ENCODE measurements at places on chromosomes 6 and 20. TPM values are rescaled to one million over a fixed set of nuclear protein-coding genes. Genes with fewer than 3 reads are reported as not detected.

GRCh38 chr20:62656197-62656918, 14.1 kb downstream of the SLCO4A1 start:
- no peak for DNase-seq

The PSORS1C2 gene
- polyA plus RNA-seq = 0.17 TPM

DNA sequence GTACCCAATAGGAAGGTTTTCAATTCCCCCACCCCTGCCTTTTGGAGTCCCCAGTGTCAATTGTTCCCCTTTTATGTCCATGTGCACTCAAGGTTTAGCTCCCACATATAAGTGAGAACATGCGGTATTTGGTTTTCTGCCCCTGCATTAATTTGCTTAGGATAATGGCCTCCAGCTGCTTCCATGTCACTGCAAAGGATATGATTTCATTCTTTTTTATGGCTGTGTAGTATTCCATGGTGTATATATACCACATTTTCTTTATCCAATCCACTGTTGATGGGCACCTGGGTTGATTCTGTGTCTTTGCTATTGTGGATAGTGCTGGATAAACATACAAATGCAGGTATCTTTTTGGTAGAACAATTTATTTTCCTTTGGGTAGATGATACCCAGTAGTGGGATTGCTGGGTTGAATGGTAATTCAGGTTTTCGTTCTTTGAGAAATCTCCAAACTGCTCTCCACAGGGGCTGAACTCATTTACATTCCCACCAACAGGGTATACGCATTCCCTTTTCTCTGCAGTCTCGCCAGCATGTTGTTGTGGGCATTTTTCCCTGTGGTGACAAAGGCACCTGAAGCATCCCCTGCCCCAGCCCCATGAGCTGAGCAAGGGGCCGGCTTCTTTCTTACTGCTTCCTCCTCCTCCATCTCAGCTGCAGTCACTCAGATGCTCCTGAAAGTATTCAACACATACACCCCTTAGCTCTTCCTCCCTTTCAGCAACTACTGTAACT, 66.7 kb downstream of the ELOVL2 start:
- no peak for DNase-seq

GRCh38 chr6:38316099-38316868, 323.4 kb downstream of the BTBD9 start:
- no peak for DNase-seq

DNA sequence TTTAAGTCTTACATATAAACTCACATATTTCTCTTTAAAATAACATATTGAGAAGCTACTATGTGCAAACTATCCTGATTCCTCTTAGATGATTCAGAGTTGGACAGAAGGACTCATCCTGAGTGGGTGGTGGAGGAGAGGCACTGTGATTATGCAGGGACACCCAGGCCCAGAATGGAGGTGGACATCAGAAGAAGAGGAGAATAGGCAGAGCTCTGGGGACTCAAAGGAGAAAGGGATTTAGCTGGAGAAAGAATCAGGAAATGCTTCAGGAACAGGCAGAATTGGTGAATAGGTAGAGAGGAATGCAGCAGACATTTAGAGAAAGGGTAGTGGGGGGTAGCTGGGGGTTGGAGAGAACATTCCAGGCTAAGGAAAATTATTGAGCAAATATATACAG, 17.4 kb downstream of the RCAN2 start:
- DNase-seq = no peak

DNA sequence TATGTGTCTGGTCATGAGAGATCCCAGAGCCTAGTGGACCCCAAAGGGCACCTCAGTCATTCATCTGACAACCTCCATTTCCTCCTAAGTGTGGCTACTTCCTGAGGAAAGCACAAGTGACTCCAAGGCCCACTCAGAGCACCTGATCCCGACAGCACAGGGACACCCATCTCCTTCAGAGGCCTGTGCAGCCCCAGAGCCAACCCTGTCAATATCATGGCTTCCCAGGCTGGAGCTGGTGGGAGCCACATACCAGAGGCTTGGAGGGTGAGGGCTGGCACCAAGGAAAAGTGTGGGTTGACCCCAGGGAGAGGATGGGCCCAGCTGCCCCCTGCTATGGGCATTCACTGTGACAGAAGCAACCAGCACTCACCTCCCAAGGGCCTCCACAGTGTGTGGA, 117.3 kb downstream of the PSMB1 start:
- no peak for DNase-seq

- DNase-seq = no peak
Observed at GRCh38 chr6:95784019-95784418, 206.7 kb downstream of the MANEA start.

- DNase-seq = peak; percentile 29
Observed at GRCh38 chr6:1136415-1136774, 175.5 kb upstream of the FOXQ1 start.

DNA sequence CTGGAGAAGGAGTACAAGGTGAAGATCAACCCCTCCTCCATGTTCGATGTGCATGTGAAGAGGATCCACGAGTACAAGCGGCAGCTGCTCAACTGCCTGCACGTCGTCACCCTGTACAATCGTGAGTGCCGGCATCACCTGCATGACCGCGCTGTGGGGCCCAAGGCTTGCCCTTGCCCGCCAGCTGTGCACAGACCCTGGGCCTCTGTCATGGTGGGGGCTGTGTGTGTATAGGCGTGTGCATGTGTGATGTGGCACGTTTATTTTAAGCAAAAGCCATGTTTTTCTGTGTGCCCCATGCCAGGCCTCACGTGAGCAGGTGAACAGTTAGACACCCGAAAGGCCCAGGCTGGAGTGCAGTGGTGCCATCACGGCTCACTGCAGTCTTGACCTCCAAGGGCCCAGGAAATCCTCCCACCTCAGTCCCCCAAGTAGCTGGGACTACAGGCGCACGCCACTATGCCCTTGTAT, 36.3 kb downstream of the PYGB start:
- DNase-seq = no peak

DNA sequence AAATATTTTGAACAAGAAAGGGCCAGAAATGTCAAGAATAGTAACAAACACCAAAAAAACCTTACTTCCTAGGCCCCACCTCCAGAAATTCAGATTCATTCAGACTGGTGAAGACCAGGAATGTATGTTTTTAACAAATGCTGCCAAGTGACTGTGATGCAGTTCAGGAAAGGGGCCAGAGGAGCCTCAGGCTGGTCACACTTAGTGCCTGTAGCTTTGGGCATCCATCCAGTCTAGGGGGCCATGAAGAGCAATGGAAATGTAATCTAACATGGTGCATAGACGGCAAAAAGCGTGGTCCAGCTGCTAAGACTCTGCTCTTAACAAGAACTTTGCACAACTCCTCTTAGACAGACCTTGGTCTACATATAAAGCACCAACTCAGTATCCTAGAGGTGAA, 7.1 kb downstream of the GJA1 start:
- no peak for DNase-seq

- peak; percentile 87 for DNase-seq
Observed at GRCh38 chr6:30556906-30557682, at the start of gene PRR3. PRR3 (plus strand) TSS chr6:30557295; CDS start chr6:30557345, 50 bp downstream.

DNA sequence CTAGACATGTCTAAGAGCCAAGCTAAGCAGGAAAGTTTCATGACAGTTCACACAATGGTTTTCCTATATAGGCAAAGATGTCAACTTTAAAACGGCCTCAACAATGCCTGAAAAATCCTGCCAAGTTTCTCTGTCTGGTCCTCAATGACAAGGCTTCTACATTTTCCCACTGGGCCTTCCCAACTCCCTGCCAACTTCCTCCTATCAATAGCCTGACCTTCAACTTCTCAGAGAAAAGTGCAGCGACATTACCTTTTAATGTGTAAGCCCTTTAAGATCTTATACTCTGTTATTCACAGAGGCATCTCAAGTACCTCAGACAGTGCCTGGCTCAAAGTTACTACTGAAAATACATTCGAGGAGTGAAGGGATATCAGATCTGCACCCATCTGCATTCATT, 56.2 kb upstream of the BTBD3 start:
- no peak for DNase-seq

DNA sequence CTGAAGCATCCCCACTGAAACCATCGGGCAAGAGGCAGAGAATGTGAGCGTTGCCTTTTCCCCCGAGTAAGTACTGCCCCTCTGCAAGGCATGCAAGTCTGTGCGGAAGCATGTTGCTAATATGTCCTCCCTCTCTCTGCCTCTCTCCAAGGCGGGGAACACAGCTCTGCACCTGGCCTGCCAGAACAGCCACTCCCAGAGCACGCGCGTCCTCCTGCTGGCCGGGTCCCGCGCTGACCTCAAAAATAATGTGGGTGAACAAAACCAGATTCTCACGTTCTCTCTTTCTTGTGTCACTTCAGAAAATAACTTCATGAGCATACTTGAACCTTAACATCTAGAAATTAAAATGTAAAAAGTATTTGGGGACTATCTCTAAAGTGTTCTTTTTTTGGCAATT, 26.4 kb downstream of the LYRM2 start:
- DNase-seq = no peak

DNA sequence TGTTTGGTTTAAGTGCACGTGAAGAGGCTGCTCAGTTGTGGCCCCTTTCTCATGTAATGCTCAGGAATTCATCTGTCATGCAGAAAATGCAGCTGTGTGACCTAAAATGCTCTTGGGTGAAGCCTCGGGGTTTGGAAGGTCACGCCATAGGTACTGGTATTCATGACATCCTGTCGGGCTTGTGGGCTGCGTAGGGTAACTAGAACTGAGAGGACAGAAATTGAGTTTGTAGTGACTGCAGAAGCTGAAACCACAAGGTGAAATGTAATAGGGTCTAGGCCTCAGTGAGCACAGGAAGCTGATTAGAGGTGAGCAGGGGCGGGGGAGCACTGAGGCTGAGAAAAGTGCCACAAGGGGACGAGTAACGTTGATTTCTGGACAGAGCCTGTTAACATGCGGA, 128.8 kb downstream of the SOBP start:
- no peak for DNase-seq

GRCh38 chr6:104855507-104855906, 4.2 kb downstream of the HACE1 start:
- DNase-seq = no peak

Data from renal cortex interstitium (tissue), 15 donors.